ENCODE measurements at places on chromosomes 4 and X.

GRCh38 chrX:143058120-143058519 is 32.4 kb downstream of the SPANXN4 start:
- DNase-seq: no peak

- DNase-seq: no peak
These were observed 185.8 kb upstream of the C1QTNF7 start for GRCh38 chr4:15242021-15242420.

DNA sequence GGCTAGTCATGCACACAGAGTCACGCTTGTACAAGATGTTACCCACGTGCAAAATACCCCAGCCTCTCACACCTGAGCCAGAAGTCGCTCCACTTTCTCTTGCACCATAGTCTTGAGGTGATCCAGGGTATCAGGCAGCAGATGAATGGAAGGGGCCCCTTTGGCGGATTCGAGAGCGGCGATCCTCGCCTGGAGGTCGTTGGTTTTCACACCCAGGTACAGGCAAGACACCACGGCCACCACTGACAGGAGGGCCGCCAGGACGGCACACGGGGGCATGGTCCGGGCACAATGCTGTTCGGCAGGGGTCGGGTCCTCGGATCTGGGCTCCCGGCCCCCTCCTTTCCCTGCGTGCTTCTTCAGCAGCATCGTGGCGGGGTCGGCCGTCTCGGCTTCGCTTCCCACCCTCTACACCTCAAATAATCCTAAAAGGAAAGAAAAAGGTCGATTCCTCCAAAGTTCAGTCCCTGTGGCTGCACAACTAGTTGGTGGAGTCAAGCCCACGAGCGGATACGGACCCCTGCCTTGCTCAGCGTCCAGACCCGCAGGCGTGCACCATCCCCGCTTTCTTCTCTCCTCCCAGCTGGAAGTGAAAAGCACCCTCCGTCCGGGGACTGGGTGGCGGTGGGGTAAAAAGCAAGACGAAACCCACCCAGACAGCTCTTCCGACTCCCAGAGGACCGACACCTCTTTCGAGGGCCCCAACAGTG is 652 bp downstream of the COL25A1 start:
- DNase-seq: no peak

DNA sequence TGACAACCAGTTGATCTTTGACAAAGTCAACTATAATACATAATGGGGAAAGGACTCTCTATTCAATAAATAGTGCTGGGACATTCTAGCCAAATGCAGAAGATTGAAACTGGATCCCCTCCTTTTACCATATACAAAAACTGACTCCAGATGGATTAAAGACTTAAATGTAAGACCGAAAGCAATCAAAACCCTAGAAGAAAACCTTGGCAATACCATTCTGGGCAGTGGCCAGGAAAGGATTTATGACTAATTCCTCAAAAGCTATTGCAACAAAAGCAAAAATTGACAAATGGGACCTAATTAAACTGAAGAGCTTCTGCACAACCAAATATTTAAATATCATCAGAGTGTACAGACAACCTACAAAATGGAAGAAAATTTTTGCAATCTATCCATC is 185.1 kb downstream of the NPNT start:
- DNase-seq: no peak

GRCh38 chrX:140822861-140823260 is 113.3 kb downstream of the LINC00632 start:
- DNase-seq: no peak

DNA sequence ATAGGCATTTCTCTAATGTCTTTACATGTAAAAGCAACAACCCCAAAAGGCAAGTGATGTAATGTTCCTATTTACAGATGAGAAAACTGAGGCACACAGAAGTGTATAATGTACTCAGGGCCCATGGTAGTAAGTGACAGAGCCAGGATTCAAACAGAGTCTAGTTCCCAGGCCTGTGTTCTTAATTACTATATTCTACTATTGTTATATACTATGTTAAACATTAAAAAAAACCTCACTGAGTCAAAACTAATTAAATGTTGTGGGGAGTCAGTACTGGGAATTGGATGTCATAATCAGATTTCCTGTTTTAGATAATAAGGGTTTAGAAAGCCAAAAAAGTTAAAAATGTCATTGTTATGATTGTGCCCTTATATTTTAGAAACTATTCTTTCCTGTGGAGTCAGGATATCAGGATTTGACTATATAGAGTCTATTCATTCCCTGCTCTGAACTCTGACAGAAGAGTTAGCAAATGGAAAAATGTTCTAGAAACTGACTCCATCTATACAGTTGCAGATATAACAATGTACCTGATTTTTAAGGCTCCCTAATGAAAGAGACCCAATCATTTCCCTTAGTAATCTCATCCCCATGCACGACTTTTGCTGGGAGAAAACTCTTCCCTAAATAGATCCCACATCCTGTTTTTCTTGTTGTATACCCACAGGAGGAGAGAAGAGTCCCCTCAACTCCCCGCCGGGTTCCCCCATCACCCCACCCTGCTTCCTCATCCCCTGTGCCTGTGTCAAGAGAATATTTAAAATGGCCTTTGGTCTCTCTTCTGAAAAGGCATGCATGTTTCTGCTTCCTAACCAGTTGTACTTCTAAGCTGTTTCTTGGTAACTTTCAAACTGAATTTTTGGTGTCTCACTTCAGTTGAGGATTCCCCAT is 69.7 kb downstream of the REELD1 start:
- no peak for DNase-seq
